H1 (cell line): ENCODE measurements at places on chromosomes 1 and 21.

DNA sequence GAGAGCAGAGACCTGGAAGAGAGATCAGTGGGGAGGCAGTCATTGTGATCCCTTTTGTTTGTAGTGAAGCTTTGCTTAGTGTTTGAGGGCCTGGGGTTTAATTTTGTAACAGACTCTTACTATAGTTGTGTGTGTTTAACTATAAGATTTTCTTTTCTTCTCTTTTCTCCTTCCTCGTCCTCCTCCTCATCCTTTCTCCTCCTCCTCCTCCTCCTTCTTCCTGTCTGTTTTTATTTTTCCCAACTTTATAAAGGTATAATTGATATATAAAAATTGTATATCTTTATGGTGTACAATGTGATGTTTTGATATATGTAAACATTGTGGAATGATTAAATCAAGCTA lies 71.2 kb upstream of the MACF1 start:
- 0 out of 2 replicates have a peak overlapping the region, but pooled peaks have one; percentile 7 for H3K27ac ChIP-seq
- no peaks in the 10 kb centered on the region for H3K36me3 ChIP-seq
- H3K27me3 ChIP-seq: no peaks in the 10 kb centered on the region
- DNase-seq: no peak
- H3K4me3 ChIP-seq: no peak overlapping the region
- peaks cover 22% of the 10 kb centered on the region for H3K4me1 ChIP-seq

DNA sequence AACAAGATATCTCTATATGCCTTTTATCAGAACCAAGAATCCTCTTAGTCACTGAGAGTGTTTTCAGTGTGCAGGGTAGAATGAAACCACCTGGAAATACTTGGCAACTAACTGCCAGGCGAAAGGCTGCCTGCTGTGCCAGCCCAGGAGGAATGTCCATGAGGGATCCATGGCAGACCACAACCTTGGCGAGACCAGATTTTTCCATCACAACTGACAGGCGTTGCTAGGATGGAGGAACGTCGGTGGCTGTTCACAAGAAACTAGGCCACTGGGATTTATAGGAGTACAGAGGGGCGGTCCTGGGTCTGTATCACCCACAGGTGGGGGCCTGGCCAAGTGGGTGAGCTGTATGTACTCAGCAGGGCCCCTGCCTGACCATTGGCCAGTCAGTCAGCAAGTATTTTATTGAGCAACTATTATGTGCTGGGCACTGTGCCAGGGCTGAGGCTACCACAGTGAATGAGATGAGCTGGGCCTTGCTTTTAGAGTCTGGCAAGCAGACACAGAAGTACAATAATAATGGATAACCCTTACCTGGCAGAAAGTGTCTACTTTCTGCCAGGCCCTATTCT lies 199.4 kb downstream of the FOXD2 start:
- no peaks in the 10 kb centered on the region for H3K4me1 ChIP-seq
- no peak overlapping the region for H3K27ac ChIP-seq
- DNase-seq: no peak
- no peaks in the 10 kb centered on the region for H3K27me3 ChIP-seq

GRCh38 chr1:55480029-55480795 lies 265.0 kb upstream of the USP24 start:
- H3K36me3 ChIP-seq: no peaks in the 10 kb centered on the region
- no peaks in the 10 kb centered on the region for H3K27me3 ChIP-seq
- no peak for DNase-seq

DNA sequence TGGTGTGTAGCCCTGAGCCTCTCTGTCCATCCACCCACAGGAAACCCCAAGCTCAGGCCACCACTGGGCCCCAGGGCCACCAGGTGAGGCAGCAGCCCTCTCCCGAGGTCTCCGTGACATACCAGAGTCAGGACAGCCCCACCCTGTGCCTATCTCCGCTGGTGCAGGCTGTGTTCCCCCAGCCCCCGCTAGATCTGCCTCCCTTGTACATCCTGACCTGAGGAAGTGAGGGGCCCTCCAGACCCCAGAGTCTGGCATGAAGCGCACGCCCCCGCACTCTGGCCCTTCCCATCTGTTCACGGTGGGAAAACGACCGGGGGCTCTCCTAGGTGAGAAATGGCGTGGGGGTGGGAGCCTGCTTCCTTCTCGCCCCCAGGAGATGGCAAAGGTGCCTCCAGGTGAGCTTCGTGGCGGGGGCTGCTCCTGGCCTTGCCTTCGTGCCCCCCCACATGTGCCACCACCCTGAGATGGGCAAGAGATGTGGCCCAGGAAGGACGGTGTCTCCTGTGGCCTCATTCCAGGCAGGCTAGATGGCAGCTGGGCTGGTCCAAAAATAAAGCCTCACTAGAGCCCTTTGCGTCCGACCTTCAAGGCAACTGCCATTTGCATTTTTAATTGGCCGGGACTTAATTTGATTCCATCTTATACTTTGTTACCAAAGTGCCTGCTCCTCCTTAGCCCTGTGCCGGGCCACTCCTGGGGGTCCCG lies 3.1 kb downstream of the GABRD start:
- H3K36me3 ChIP-seq: no peaks in the 10 kb centered on the region
- no peak for DNase-seq
- H3K4me3 ChIP-seq: no peak overlapping the region
